Right cardiac atrium (tissue), 5 donors: ENCODE measurements at places on chromosomes 4 and X.

- peak; percentile 85 for DNase-seq
Observed at GRCh38 chr4:2843941-2844584, 419 bp downstream of the ADD1 start.

DNA sequence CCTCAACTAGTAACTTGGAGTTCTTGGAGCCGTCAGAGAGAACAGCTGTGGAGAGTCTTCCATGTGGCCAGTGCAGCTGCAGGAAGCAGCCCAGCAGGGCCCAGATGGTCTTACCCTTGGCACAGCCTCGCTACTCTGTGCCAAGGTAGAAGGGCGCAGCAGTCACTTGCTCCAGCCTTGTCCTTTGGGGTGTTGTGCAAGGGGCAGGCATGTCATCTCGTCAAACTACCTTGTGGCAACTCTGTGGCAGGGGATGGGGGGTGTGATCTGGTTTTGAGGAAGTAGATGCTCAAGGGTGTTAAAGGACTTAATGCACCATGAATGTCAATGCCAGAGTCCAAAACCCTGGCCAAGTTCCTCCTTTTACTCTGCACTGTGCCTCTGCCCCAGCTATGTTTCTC lies 34.2 kb upstream of the TBC1D14 start:
- peak; percentile 46 for DNase-seq

- no peak for DNase-seq
Observed at GRCh38 chr4:31877429-31877828, 1157.3 kb downstream of the PCDH7 start.

DNA sequence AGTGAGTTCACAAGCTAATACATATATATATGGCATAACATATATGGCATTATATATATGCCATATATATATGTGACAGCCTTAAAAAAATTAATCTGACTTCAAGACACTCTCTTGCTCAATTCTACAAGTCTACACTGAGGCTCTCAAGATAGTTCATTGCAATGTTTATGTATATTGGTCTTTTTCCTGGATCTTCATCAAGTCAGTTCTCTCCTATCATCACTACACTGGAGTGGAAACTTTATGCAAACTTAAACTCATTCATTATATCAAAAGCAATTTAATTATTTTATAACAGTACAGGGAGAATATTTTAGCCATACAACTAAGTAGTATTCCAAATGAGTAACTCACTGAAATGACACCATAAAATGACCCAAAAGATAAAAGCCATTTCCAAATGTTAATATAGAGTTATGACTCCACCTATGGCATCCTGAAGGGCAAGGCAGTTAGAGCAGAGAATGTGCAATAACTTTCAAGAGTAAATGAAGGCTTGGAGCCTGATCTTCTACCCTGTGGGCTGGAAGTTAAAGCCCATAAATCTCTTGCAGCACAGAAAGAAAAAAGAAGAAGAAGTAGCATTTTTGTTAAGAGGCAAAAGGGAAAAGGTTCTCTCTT lies 176.3 kb upstream of the SLIT2 start:
- DNase-seq, result no peak

DNA sequence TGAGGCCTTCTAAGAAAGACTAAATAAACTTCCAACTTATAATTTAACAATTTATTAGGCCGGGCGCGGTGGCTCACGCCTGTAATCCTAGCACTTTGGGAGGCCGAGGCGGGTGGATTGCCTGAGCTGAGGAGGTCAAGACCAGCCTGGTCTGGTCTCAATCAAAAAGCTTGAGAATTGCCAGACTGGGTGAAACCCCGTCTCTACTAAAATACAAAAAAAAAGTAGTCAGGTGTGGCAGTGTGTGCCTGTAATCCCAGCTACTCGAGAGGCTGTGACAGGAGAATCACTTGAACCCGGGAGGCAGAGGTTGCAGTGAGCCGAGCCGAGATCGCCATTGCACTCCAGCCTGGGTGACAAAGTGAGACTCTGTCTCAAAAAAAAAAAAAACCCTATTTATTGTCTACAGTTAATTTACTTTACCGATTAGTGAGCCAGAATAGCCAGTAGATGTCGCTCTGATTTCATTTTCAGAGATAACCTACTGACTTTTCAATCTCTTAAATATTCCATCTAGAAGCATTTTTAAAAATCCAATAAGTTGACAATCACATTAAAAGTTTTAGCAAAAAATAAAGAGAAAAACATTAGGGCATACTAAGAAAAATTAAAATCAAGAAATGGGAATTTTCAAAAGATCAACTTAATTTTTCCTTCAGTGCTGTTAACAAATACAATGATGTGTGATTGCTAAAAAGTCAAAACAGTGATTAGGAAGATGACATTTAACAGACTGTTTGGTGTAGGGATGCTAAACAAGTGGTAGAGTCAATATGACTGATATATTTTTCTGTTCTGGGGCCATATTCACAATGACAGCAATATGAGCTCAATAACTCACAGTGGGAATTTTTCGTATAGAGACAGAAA lies 4.3 kb upstream of the SHROOM3 start:
- no peak for DNase-seq

DNA sequence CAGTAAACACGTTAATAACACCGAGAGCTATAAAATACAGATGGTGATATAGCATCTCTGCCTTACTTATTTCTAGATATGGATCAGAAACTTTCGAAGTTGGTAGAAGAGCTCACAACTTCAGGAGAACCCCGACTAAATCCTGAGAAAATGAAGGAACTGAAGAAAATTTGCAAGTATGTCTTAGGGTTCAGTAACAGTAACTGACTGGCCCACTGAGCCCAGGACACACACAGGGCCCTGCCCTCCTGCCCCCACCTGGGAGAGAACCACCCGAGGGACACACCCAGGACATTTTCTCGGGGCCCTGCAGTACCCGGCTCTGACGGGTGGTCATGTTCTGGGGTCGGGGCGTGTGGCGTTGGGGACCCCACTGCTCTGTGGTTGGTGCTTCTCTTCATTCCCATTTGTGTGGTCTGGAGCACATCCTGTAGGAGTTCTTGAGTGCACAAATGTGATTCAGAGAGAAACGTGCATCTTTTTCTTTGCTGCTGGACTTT lies 1.1 kb downstream of the UVSSA start:
- DNase-seq, result peak; percentile 49

DNA sequence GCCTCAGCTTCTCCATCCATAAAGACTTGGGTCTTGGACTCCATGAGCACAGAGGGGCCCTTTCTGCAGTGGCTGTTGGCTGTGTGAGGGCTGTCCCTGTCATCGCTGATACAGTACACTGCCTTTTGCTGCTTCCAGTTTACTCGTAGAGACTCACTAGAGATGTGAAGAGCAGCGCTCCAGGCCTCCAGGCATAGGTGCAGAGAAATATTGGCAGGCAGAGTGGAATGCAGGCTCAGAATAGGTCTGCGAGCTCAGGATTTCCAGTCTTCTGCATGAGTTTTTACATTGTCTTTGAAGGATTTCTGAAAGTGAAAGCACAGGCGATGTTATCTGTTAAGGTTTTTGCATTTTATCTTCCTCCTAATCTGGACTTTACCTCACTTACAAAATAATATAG lies 97.4 kb downstream of the AASDH start:
- no peak for DNase-seq

DNA sequence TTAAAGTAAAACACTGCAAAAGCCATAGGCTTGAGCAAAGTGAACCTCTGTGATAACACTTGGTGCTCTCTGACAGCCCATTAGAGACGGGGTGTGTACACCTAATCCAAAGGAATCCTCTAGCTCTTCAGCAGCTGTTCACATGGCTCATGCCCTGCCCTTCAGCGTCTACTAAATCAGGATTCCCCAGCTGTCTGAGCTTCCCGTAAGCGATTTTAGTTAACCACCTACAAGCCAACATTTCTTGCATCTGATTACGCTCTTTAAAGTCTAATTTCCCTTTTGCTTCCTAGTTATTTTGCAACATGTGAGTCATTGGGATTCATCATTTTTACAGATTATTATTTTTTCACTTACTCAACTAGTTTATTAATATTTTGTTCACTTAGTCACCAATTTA lies 6.5 kb downstream of the DMD start:
- DNase-seq, result peak; percentile 25

GRCh38 chr4:48945981-48946380 lies 39.4 kb upstream of the OCIAD2 start:
- DNase-seq, result no peak

DNA sequence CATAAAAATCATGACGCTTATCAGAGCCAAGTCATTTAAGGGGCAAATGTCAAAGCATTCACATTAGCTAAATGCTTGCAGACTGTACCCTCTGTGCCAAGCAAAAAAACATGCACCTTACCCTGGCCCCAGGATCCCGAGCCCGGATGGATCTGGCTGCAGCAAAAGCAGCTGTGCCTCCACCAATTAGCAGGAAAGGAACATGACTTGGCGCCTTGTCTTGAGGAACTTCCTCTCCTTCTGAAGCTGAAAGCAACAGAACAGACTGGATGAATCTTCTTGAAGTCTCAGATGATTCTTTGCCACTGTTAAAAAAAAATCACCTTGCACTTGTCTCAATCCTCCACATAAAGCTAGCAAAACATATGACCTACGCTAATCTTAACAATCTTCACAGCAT lies 18.0 kb downstream of the AIFM1 start:
- DNase-seq, result no peak

- peak; percentile 29 for DNase-seq
Observed at GRCh38 chrX:78024349-78025059, 55.1 kb upstream of the PGAM4 start.

DNA sequence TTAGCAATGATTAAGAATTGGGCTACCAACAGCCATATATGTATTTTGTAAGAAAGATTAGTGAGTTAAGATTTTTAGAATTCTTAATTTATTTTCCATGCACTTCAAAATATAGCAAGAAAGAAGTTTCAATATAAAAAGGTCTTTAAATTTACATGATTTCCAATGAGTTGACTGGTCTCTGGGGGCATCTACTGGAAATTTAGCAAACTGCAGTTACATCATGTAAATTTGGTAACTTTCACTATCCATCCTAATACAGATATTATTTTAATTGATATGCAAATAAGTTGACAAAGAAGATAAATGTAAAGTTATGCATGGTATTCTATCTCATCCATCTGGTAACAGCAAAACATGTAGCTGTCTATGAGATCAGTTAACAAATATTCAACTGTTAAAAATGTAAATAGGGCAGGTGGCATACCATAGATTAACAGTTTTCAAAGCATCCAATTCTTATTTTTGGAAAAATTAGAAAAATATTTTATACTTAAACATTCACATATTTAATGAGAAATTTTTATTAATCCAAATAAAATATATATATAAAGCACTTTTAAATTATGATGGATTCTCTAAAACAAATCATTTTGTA lies 29.1 kb downstream of the TTC29 start:
- DNase-seq, result no peak

GRCh38 chr4:7337196-7338058 lies 97.3 kb downstream of the PSAPL1 start:
- DNase-seq, result peak; percentile 22

DNA sequence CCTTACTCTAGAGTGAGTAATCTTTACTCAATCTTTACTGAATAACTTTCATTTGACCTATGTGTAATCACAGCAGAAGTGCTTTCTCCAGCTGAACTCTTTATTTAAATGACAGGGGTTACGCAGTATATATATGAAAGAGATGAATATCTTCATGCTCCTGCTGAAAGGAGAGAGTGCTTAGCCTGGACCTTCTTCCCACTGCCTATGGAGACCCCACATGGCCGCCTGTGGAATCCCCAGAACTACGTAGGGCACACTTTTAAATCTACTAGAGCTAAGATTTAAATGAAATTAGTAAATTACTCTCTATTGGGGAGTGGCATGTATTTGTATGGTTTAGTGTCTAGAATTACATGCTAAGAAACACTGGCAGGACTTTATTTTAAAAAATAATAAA lies 391.2 kb downstream of the ANKRD50 start:
- DNase-seq, result no peak

DNA sequence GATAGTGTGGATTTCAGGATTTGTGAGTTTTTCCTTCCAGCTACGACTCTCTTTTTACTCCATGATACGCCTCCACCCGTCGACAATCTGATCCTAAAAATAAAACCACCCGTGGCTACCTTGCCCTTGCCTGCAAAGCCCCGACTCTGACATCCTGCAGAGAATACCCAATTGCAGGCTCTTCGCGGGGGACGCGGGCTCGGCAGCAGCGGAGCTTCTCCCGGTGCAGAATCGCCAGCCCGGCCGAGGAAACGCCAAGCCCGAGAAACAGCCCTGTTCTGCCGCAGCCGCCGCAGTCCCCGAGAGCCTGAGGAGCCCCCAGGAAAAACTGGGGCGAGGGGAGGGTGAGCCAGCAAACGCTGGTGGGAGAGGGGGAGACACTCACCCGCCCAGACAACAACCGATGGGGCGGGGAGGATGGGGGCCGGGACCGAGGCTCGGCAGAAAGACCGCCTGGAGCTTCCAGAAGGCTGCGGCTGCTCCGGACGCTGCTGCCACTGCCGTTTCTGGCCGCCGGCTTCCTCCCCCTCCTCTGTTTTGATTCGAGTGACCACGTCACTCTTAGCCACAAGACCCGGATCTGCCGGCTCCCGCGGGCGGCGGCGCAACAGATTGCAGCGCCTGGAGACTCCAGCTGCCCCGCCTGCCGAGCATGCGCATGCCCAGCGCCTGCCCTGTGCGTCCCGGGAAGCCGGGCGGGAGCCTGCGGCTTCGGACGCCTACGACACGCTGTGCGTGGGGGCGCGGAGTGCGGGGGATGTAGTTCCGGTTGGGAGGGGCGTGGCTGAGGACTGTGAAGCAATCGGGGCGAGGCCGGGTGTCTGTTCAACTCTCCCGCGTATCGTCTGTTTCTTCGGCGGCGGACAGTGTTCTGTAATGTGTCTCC lies at the start of gene SMIM14:
SMIM14 (minus strand) TSS at position 512 of the 886 bp plus-strand sequence. CDS start 33,720 bp downstream, outside the sequence.
- DNase-seq, result peak; percentile 100

DNA sequence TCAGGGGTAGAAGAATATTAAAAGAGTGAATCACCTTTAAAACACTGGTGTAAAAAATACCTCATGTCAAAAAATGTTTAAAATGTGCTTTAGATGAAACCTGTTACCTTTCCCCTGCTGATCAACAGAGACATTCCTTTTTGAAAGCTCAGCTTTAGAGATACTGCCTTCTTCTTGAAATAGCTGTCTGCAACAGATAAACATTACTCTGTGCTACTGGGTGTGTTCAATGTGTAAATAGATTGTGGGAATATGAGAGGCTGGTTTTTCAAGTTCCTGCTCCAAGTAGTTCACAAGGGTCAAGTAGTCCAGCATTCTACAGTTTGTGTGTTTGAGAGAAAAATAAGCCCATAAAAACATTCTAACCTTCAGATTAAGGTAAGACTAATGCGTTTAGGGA lies at the start of gene SYTL5:
SYTL5 (plus strand) TSS at position 263 of the 400 bp plus-strand sequence. CDS start 27,337 bp downstream, outside the sequence.
- DNase-seq, result no peak

GRCh38 chrX:153974003-153974725 lies 1.6 kb downstream of the TMEM187 start:
- peak; percentile 62 for DNase-seq

DNA sequence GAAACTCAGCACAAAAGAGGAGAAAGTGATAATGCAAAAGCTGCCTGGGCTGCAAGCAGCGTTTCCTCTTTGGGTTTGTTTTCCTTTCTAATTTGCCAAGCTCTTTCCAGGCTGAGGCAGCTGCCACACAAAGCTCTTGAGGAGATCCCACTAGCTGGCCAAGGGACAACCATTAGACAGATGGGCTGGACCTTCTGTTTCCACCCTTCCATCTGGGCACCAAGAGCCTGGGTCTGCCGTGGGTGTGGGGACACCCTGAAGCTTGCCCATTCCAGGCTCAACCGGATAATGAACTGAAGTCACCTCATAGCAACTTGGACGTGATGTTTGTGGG lies 194.6 kb upstream of the C1QTNF7 start:
- DNase-seq, result peak; percentile 61
